ENCODE measurements at places on chromosomes 11 and 22.

DNA sequence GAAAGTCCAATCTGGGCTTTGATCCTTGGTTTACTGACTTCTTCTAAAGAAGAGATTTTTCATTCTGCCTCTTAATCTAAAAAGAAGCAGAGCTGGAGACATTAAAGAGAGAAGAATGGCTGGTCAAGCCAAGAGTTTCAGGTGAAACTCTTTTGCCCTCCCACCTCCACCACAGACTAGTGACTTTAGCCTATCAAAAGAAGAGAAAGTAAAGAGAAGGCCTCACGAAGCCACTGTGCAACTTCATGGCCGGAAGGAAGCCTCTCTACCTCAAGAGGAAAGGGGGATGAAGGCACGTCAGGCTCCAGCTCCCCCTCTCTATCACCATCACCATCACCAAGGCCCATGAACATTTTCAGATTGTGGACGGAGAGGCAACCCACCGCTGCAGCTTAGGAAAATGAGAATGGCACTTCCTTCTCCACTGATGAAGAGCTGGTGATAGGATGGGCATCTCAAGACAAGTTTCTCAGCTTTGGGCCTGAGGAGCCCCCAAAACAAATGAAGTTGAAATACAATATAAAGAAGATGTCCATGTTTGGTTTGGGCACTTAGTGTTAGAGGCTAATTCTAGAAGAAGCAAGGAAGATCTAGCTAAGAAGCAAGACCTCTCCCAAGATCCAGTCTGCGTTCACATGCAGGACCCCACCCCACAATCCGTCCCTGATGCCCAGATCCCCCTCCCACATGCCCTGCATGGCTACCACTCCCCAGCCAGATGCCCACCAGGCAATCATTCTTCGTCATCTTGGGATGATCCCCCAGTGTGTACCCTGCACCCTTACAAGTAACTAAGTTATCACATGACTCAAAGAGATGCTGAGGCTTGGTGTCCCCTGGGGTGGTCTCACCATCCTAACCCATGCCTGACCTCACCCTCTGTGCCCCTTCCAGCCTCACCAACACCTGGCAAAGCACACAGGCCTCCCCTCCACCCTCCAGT is 52.6 kb downstream of the IGSF9B start:
- no peak for DNase-seq

GRCh38 chr11:870418-870817 is 27.8 kb downstream of the TSPAN4 start:
- DNase-seq, result no peak

DNA sequence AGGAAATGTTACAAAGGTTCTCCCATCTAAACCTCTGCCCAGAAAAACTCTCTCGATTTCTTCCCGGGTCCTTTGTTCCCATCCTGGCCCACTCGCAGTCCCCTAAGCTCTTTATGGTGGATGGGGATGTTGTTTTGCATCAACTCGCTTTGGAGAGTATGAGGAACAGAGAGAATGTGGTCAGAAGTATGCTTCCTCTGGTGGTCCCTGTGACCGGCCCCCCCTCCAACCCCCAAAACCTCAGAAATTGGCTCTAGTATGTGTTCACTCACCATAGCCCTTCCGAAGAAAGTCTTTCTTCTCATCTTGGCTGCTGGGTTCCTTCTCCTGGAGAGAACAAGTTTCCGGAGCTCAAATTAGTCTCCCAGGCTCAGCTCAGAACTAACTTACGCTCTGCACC is 54.4 kb downstream of the GRAMD1B start:
- no peak for DNase-seq

GRCh38 chr11:9651481-9651880 is 12.4 kb upstream of the SWAP70 start:
- no peak for DNase-seq
